ENCODE measurements at places on chromosomes 16 and 17.
A peak's percentile ranks its signal among the peaks of the same experiment; 100 is the strongest.

- no peak for DNase-seq
Observed at GRCh38 chr16:56401482-56401881, 23.9 kb downstream of the AMFR start.

DNA sequence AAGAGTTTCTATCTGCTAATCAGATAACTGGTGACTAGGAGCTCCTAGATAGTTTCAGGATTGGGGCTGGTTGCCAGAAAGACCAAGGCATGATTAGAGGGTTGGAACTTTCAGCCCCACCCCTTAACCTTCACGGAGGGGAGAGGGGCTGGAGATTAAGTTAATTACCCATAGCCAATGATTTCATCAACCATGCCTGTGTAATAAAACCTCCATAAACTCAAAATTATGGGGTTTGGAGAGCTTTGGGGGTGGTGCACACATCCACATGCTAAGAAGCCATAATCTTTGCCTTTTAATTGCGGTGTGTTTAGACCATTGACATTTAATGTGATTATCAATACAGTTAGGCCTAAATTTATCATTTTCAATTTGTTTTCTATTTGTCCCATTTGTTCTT lies 161.7 kb downstream of the CDK5R1 start:
- DNase-seq: no peak

GRCh38 chr16:66569131-66569530 lies 2.9 kb downstream of the CMTM1 start:
- DNase-seq: no peak

DNA sequence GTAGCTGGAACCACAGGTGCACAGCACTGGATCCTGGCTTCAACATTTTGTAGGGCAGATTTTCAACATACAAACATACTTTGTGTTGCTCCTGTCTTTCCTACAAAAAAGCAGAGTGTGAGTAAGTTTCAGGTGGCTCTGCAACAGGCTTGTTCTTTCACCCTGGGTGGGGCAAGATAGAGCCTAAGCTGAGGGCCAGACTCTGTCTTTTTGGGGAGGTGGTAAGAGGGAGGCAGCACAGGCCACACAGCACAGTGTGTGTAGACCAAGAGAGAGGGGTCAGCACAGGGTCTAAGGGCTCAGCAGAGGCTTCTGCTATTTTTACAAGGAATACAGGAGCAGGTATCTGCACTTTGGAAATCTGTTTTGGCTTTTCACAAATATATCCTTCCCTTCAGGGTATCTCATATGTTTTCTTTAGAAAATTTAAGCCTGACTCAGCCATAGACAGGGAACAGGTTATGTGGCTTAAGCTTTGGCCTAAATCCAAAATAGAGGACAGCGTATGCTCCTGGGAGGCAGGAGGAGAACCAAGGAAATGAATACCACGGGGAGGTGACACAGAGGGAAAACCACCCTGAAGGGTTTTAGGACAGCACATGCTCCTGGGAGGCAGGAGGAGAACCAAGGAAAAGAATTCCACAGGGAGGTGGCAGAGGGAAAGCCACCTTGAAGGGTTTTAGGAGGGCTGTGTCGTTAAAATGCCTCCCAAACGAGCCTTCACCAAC lies 21.6 kb downstream of the EMC8 start:
- DNase-seq: no peak

GRCh38 chr16:48536614-48537200 lies 73.3 kb downstream of the N4BP1 start:
- no peak for DNase-seq

GRCh38 chr16:83915081-83915480 lies 16.2 kb downstream of the MLYCD start:
- no peak for DNase-seq

DNA sequence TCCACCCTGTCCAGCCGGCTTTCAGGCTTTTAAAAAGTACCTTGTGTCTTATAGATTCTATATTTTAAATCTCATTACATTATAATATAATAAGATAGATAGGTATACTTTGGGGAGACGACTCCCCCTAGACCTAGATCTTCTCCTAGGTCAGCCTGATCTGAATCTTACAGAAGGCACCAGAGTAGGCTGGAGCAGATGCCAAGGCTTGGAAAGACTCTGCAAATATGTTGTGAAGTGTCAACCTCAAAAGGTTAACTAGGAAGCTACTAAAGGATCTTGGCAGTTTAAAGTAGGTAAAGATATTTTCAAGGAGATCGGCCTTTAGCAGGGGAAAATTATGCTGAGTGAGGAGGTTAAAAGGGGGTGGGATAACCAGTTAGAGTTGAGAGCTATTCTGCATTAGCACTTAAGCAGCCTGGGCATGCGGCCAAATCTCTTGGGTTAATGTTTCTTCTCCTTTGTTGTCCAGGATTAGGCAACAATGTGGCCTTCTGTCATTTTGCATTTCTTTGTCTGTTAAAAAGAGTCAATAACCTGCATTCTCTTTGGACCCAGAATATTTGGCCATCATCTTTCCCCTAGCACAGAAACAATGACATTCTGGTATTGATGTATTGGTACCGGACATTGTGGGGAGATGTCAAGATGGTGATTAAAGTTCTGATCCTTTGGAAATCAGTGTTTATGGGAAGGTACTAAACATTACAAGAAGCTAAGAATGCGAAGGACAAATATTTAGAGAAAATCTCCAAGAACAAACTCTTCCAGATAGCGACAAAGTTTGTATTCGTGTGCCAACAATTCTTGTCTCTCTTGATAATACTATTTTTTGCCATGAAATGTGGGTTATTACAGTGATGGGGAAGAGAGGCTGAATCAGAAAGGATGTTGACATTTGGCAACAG lies 51.2 kb upstream of the DHX40 start:
- DNase-seq: no peak

DNA sequence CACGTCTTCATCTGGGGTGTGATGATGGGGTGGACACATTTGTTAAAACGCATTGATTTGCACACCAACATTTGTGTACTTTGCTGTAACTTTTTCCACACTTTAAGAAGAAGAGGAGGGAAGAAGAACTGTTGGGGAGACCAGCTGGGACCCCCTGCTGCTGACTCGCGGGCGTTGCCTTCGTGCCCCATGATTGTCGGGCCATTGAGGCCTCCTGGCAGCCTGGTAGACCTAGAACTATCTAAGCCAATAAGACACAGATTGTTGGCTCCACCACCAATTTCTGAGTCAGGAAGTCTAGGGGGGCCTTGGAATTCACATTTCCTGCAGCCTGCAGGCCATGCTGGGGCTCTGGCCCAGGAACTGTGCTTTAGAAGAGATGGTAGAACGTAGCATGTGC lies 105.5 kb downstream of the TNFRSF13B start:
- DNase-seq: no peak

DNA sequence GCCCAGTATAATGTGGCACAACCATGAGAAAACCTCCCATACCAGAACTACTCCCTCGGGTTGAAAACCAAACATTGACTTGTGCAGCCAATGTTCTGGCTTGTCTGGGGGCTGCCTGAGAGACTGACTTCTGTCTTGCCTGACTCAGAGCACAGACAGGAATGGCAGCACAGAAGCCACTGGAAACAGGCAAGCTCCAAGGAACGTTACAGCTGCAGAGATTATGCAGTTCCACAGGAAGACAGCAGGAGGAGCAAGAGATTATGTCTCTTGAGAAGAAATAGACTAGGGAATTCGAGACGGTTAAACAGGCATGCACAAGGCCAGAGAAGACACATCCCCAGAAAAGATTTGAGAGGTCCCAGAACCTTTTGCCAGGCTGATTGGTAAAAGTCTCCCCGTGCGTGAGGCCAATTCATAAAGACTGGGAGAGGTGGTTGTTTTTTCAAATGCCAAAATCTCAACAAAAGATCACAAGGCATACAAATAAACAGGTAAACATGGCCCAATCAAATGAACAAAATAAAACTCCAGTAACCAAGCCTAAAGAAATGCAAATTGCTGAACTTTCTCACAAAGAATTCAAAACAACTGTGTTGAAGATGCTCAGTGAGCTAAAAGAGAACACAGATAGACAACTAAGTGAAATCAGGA lies 90.6 kb upstream of the CDH5 start:
- peak; percentile 10 for DNase-seq

GRCh38 chr17:32795339-32795979 lies 81.5 kb downstream of the MYO1D start:
- no peak for DNase-seq

DNA sequence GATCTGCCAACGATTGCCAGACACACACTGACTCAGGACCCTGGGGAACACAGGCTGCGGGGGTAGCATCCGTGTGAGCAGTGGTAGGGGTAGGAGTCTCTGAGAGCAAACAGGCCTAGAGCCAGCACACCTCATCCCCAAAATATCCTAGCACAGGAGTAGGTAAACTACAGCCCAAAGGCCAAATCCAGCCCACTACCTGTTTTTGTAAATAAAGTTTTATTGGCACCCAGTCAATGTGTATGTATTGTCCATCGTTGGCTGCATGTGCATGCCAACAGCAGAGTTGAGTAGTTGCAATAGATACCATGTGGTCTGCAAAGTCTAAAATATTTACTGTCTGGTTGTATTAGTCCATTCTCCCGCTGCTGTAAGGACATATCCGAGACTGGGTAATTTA lies 55.5 kb upstream of the GPRC5B start:
- no peak for DNase-seq

GRCh38 chr16:66386629-66387622 lies 20.4 kb downstream of the CDH5 start:
- DNase-seq: no peak

- DNase-seq: no peak
Observed at GRCh38 chr17:65588181-65588808, 26.8 kb upstream of the AXIN2 start.

- DNase-seq: peak; percentile 87
Observed at GRCh38 chr16:81616321-81617020, 162.6 kb upstream of the PLCG2 start.

- DNase-seq: no peak
Observed at GRCh38 chr17:80409626-80410025, 5.3 kb upstream of the ENDOV start.

- no peak for DNase-seq
Observed at GRCh38 chr17:71142333-71142732, 973.0 kb downstream of the KCNJ2 start.

- DNase-seq: no peak
Observed at GRCh38 chr16:78001451-78002025, 20.8 kb upstream of the CLEC3A start.

GRCh38 chr16:14121872-14122271 lies 50.8 kb downstream of the MRTFB start:
- DNase-seq: no peak

GRCh38 chr16:27690608-27691007 lies 140.7 kb downstream of the KATNIP start:
- peak; percentile 4 for DNase-seq

GRCh38 chr16:84175350-84176081 lies 11.3 kb downstream of the TAF1C start:
- DNase-seq: no peak

DNA sequence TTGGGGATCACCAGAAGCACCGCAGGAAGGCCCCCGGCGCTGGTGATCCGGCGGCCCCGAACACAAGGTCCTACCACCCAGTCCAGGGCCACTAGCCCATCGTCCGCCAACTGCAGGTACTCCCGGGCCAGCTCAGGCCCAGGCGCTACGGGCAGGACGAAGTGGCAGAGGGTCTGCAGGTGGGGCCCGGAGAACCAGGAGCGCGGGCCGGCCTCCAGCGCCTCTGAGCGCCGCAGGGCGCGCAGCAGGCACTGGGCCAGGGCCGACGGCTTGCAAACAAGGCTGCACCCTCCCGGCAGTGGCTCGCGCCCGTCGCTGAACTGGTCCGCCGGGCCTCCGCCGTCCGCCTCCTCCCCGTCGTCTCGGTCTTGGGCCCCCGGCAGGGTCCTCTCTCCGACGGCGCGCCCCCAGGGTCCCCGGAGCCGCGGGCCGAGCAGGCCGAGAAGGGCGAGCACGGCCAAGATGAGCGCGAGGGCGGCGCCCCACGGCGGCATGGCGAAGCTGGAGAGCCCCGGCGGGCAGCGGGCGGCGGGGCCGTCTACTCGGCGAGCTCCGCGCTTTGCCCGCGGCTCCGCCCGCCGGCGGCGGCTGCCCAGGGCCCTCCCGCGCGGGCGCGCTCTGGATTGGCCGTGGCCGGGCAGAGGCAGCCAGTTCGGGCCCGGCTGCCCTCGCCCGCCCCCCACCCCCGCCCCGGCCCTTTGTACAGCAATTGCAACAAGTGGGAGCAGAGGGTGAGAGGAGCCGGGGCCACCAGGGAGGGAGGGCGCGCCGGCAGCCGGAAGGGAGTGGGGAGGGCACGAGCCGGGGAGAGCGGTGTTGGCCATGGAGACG lies at the start of gene ABHD15:
Gene ABHD15, minus strand, starts transcription at position 565 of the 831 bp plus-strand sequence. Its CDS starts 71 bp downstream, at position 494.
- DNase-seq: peak; percentile 43

Data from CD4-positive, alpha-beta T cell treated with Interleukin-4 for 4 hours (primary cell).